ENCODE measurements at places on chromosomes 5 and 9. TPM values are rescaled to one million over a fixed set of nuclear protein-coding genes. Genes with fewer than 3 reads are reported as not detected.

DNA sequence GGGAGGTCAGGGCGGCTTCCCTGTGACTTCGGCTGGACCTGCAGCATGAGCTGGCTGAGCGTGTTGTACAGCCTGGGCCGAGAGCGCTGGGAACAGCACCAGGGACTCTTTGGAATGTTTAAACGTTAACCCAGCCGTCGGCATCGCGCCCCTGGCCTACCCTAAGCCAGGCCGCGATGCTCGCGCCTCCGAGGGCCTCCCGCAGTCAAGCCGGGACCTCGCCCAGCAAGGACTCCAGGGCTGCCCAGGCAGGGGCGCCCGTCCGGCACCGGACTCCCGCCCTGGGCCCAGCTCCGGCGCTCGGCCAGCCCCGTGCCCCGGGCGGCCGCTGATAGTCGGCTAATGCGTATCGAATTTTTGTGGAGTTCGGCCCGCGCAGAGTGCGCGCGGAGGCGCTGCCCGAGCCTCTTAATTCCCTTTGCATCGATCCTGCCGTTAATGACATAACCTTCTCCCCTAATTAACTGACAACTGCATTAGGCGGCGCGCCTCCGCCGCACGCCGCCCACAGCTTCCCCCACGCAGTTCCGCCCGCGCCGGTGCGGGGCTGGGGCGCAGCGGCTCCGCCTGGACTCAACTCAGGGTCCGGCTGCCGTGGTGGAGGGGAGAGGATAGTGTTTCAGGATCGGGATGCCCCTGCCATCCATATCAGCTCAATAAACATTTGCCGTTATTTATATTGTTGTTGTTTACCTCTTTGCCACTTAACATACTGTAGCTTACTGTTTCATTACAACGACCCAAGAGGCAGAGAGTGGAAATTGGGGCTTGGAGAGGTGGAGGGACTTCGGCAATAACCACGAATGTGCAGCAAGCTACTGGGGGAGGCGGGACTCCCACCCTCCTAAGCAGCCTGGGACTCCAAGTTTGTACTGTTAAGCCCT is 28.8 kb upstream of the CDC23 start:
- DNase-seq: peak; percentile 36

DNA sequence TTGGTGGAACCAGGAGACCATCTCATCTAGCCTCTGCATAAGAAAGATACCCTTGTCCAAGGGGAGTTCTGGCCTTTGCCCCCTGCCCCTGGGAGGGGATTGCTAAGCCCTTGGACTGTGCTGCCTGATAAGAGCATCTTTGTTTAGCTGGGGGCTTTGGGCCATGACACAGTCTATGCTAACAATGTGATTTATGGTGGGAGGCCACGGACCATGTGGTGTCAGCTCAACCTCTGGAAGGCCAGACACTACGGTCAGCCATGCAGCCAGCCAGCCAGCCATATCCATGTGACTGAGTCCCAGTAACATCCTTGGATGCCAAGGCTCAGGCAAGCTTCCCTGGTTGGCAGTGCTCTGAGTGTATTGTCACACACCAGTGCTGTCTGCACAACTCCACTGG is 244.4 kb downstream of the FSTL4 start:
- no peak for DNase-seq

DNA sequence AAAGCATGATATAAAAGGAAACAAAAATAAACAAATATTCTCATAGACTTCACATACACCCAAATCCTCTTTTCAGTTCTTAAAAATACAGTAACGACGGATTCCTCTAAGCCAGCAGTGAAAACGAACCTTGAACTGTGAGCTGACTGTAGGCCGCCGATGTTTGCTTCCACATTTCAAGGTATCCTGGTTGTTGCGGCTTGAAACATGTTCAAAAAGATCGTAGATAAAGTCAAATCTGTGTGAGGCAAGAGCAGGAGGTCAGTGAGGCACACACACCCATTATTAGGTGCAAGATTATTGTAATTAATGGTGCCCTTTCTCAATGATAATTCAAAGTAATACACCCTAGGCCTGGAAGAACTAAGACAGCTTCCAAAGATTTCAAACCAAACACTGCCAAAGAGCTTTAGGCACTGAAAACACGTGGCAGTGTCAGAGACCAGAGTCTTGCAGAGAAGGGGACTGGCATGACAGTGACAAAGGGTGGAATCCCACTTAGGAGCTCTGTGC is 141.2 kb upstream of the RETREG1 start:
- DNase-seq: no peak

- no peak for DNase-seq
These were observed 676 bp downstream of the NOL6 start for GRCh38 chr9:33472881-33473615.

- no peak for DNase-seq
These were observed 58.6 kb upstream of the CTXN3 start for GRCh38 chr5:127590156-127590722.

GRCh38 chr9:126222835-126223431 is 103.7 kb upstream of the MVB12B start:
- DNase-seq: no peak

DNA sequence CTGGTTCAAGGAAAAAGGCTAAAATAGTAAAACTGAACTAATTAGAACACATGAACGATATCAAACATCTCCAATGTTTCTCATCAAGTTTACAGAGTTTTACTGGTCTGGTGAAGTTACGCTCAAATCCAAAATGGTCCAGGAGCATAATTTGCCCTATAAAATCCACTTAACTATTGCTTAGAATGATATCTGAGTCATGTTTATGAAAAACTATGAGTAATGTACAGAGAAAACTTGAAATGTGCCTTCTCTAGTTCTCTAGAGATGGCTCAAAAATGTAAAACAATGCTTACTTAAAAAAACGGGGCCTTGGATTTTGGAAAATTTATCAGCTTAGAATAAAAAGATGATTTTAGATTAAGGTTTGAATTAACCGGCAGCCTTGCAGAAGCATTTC is 108.1 kb downstream of the FBXW11 start:
- no peak for DNase-seq

- no peak for DNase-seq
These were observed 49.5 kb upstream of the MCCC2 start for GRCh38 chr5:71537687-71538086.

DNA sequence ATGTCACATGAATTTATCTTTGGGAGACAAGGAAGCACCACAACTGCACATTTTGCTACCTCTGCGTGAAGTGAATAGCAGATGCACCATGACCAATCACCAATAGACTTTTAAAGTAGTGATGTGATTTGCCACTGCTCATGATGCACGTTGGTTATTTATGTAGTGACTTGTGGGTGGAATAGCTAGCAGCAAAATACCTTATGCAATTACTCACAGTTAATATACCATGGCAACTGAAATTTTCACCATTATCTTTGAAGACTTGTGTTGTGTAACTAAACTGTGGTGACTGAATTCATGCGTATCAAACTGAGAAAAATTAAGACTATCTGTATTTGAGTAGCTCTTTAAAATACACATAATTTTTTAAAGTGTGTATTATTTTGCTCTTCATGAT is 46.2 kb upstream of the TUSC1 start:
- DNase-seq: no peak

GRCh38 chr5:162487528-162488525 is 420.3 kb downstream of the GABRG2 start:
- DNase-seq: no peak

GRCh38 chr5:88519066-88519465 is 250.4 kb upstream of the TMEM161B start:
- DNase-seq: no peak

DNA sequence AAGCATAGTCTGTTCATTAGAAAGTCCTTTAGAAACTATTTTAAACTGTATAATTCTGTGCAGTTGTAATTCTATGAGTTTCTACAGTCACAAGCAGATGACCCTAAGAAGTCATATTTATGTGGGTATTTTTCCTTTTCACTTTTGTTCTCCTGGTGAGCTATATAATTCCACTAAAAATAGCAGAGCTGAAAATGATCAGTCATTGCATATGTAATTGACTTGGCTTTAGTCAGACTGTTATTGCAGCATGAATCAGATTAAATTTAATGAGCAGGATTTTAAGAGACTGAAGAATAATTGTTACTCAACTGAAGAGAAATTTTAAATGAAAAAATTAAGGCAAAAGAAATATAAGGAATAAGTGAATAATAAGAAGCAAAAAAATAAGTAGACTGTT is 108.5 kb downstream of the MTREX start:
- DNase-seq: no peak

- no peak for DNase-seq
These were observed 637.1 kb upstream of the CCNG1 start for GRCh38 chr5:162800301-162800700.

DNA sequence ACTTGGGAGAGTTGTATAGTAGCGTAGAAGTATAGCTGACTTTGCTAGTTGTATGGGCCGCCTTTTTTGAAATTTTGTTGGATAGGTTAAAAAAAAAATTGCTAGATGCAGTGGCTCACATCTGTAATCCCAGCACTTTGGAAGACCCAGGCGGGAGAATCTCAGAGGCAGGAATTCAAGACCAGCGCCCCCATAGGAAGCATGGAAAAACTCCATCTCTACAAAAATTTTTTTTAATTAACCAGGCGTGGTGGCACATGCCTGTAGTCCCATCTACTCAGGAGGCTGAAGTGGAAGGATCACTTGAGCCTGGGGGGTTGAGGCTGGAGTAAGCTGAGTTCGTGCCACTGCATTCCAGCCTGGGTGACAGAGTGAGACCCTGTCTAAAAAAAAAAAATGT is 59.2 kb downstream of the SMC5 start:
- no peak for DNase-seq

- DNase-seq: no peak
These were observed 425.8 kb downstream of the MAN2A1 start for GRCh38 chr5:110115503-110115902.

DNA sequence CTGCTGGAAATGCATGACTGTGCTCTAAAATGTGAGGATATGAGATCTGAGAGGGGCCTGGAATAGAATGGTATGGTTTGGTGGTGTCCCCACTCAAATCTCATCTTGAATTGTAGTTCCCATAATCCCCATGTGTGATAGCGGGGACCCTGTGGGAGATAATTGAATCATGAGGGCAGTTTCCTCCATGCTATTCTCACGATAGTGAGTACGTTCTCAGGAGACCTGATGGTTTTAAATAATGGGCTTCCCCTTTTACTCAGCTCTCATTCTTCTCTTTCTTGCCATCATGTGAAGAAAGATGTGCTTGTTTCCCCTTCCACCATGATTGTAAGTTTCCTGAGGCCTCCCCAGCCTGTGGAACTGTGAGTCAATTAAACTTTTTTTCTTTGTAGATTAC is 133.6 kb upstream of the ADAMTS16 start:
- no peak for DNase-seq

- no peak for DNase-seq
These were observed 2.6 kb downstream of the FABP6 start for GRCh38 chr5:160231783-160232342.

- DNase-seq: no peak
These were observed 200.0 kb upstream of the GDNF start for GRCh38 chr5:38039826-38040225.

- DNase-seq: peak; percentile 13
These were observed 205.7 kb downstream of the GAS1 start for GRCh38 chr9:86741311-86742208.

GRCh38 chr5:114419067-114419388 is 57.2 kb downstream of the KCNN2 start:
- no peak for DNase-seq

- DNase-seq: peak; percentile 73
These were observed 1.1 kb downstream of the CD14 start for GRCh38 chr5:140631831-140632365.

DNA sequence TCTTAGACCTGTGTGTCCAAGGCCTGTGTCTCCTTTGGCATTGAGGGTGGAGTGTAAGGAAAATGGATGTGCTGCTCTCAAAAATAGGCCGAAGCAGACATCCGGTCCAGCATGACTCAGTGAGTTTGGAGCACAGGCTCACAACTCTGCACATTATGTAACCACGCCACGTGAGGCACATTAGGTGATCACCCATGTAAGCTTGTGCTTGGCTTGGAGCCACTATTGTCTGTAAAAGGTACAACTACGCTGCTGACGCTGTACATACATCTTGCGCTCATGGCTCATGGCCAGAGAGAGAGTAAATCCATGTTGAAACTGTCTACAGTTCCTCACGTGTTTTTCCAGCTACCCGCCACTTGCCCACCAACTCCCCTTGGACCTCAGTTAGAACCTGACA is 177.5 kb downstream of the PDE4D start:
- DNase-seq: no peak

DNA sequence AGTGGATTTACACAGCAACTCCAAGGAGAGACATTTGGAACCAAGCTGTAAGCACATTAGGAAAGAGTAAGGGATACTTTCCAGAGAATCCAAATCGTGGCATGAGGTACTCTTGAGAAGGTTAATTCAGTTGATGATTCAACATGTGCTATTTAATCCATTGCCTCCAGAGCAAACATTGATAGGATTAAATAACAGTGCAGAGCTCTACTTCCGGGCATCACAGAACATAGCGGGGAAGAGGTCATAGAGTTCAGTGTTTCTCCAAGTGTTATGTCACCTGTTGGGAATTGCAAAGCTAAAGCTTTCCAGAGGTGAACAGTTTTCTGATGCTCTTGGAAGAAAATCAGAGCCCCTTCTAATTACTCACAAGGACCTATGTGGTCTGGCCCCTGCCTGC is 127.5 kb downstream of the PPP2R2B start:
- DNase-seq: no peak

DNA sequence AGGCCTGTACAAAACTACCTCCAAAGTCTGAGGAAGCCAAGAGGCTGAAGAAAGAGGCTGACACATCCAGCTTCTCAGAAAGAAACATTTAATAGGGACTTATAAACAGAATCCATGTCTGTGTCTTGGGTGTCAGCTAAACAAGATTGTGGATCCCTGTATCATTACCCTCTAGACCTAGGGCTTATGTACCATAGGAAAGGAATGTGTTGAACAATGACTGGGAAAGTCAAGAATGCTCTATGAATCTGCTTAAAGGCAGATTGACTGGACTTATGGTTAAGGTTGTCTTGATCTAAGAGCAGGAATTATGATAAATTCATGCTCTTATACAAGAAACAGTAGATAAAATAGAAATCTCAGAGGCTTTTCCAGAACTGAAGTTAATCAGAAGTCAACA is 335.7 kb upstream of the RPS23 start:
- no peak for DNase-seq

NDUFA8 gene
- 13.2 TPM for total RNA-seq

GFRA3 gene
- total RNA-seq: 1.0 TPM

MEIKIN gene
- not detected for total RNA-seq

MAMDC2 gene
- 1.1 TPM for total RNA-seq

CDH9 gene
- not detected for total RNA-seq

C9orf40 gene
- total RNA-seq: 1.0 TPM

PITX1 gene
- total RNA-seq: 0.28 TPM

ADAMTS13 gene
- total RNA-seq: 3.0 TPM

STPG3 gene
- total RNA-seq: not detected

LHX3 gene
- not detected for total RNA-seq

FBN2 gene
- 0.78 TPM for total RNA-seq

PDE6A gene
- total RNA-seq: not detected

FIBCD1 gene
- not detected for total RNA-seq

SOHLH1 gene
- total RNA-seq: not detected

CCNH gene
- total RNA-seq: 19.8 TPM

SHISAL2B gene
- 3.4 TPM for total RNA-seq
